Naive thymus-derived CD4-positive, alpha-beta T cell (primary cell): ENCODE measurements at places on chromosomes 16 and 17. TPM values are rescaled to one million over a fixed set of nuclear protein-coding genes. Genes with fewer than 3 reads are reported as not detected.
A peak's percentile ranks its signal among the peaks of the same experiment; 100 is the strongest.

The FBXL16 gene
- 42.6 TPM for total RNA-seq

- DNase-seq: peak; percentile 11
Measured at GRCh38 chr17:60971515-60972369, 294.1 kb downstream of the BCAS3 start.

The WFIKKN1 gene
- 0.56 and 0.89 TPM in 2 replicates for total RNA-seq

The TM4SF5 gene
- total RNA-seq: not detected

The BRIP1 gene
- total RNA-seq: 1.6 TPM

The ADAMTS18 gene
- not detected for total RNA-seq
